RCC 7860 (cell line): ENCODE measurements at places on chromosomes 2 and 18.

- no peak for DNase-seq
These were observed 397.1 kb downstream of the ERBB4 start for GRCh38 chr2:212141499-212141898.

DNA sequence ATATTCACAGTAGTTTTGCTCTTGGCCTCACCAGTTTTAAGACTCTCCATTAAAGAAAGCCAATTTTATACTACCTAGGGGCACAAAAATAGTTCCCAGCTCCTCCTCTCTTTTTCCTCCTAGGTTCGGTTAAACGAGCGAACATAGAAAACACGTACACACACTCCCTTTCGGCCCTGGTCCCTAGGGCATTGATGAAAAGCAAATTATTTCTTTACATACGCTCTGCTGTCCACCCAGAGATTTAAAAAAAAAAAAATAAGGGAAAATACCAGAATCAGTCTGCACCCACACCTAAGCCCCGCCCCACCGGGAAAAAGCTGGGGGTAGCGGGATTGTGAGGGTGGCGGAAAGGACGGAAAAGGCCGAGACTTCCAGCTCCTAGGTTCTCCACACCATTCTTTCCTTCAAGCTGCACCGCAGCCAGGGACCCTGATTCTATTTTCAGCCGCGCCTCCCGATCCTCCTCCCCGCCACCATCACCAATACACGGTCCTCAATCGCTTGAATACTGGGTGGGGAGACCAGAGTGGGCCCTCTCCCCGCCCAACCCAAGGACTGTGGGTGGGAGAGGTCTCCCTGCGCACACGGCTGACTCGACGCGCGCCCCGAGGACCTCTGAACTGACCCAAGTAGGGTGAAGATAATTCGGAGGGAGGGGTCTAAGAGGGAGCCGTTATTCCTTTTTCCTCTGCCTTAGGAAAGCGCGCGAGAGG is 769 bp downstream of the ATF2 start:
- no peak for DNase-seq

DNA sequence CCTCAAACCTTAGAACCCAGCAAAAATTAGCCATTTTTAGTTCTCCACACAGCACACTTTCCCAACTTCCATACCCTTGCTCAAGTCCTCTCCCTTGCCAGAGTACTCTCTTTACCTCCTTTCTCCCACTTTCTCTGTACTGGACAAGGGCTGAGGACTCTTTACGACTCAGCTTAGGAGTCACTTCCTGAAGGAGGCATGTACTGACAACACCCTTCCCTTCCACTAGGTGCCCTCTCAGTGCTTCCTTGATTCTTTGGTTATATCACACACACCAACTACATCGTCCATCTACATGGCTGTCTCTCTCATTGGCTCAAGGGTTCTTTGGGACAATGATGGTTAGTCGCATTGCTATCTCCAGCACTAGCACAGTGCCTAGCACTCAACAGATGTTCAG is 5.2 kb upstream of the C18orf63 start:
- DNase-seq: peak; percentile 48

GRCh38 chr2:127392828-127393578 is 5.2 kb upstream of the MAP3K2 start:
- DNase-seq: no peak

DNA sequence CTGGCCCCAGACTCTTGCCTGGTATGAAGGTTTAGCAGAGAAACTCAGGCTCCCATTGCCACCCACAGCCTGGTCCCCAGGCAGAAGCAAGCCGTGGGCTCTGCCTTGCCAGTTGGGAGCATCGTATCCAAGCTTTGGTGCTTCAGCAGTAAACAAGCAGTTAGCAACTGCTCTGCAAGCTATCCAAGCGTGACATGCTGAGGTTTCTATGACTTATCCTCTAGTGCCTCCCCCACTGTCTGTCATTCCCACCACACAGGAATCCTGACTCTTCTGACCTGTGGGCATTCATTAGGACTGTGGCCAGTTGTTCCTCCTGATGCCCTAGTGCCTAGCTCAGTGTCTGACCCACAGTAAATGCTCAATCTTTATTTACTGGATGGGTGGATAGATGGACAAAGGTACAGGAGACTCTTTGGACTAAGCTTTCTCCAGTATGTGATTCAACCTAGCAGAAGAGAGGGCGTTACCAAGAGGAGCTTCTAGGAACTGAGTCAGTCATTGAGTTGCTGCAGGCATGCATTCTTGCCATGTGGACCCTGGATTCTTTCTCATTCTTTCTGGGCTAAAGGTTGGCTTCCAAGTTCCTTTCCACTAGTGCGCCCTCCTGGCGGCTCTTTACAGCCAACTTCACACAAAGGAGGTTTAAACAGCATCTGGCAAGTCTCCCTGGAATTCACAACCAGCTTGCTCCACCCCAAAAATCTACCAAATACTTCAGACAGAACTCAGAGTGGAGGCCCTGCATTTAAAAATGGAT is 40.6 kb upstream of the MRPL19 start:
- DNase-seq: peak; percentile 99

GRCh38 chr2:186032102-186032738 is 293.6 kb downstream of the FSIP2 start:
- DNase-seq: no peak

DNA sequence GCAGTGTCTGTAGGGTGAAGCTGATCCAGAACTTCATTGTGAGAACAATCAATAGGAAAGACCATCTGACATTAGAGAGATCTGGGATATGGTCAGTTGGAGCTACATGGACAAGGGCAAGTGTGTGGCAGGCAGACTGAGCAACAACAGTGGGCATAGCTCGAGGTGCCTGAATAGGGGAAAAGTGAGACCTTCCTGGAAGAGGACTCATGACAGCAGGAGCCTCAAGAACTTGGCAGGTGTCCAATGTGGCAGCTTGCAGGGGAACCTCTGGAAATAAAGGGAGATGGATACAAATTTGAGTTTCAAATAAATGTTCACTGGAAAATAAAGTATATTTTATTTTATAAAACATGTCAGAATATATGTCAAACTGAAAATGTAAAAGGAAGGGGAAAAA is 117.9 kb downstream of the TANC1 start:
- DNase-seq: no peak

DNA sequence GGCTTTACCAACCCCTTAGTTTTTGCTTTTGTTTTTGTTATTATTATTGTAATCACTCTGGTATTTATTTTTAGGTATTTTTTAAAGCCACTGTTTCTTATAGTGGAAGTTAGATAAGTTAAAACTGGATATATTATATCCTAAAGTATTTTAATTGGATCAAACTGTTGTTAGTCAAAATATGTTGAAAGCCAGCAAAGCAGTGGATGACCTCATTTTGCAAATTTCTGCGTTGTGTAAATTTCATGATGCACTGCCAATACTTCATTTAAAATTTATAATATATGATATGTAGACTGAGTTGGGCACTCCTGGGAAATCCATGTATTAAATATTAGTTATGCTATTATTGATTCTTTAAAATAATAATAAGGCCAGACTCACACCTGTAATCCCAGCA is 661.7 kb upstream of the NRXN1 start:
- no peak for DNase-seq

DNA sequence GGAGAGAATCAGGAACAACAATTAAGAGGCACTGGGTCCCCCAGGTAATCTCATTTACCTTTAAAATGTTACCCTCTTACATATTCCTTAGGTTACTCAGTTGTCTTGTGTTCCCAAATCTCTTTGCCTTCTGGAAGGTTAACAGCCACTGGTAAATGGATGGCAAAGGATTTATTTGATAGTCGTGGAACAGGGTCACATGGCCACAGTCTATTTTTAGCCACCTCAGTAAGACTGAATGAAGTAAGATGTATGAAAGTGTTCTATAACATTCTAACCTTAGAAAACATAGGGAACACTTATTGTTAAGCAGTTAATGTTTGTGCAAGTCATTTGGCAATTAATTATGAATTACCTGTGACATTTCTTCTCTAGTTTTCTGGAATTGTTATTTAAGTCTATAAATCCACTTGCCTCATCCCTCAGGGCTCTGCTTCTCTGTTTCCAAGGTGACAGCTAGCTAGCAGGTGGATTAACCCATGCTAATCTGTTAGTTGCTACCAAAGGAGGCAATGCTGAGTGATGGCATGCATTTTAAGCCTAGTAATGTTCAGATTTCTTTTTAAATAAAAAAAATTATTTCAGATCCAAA is 211.0 kb downstream of the PIK3C3 start:
- DNase-seq: no peak
